ENCODE measurements at places on chromosomes 11 and 22. TPM values are rescaled to one million over a fixed set of nuclear protein-coding genes. Genes with fewer than 3 reads are reported as not detected.

The DYNC2H1 gene
- total RNA-seq, result 39.7 TPM

The OR4D5 gene
- total RNA-seq, result 2.6 TPM

The MAP6 gene
- total RNA-seq, result 9.4 TPM

The APOBEC3G gene
- total RNA-seq, result 10.2 TPM

GRCh38 chr22:44413211-44413610 is 84.8 kb downstream of the RTL6 start:
- no peak for DNase-seq

DNA sequence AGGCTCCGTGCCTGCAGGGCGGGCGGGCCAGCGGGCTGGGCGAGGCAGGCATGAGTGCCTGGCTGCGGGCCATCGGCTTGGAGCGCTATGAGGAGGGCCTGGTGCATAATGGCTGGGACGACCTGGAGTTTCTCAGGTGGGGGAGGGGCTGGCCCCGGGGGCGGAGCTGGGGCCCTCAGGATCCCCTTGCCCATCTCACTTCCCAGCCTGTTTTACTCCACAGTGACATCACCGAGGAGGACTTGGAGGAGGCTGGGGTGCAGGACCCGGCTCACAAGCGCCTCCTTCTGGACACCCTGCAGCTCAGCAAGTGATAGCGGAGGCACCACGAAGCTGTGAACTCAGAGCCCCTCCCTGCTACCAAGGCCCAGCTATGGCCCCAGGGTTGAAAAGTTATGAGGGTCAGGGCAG is 5.9 kb downstream of the PHOX2A start:
- peak; percentile 74 for DNase-seq

DNA sequence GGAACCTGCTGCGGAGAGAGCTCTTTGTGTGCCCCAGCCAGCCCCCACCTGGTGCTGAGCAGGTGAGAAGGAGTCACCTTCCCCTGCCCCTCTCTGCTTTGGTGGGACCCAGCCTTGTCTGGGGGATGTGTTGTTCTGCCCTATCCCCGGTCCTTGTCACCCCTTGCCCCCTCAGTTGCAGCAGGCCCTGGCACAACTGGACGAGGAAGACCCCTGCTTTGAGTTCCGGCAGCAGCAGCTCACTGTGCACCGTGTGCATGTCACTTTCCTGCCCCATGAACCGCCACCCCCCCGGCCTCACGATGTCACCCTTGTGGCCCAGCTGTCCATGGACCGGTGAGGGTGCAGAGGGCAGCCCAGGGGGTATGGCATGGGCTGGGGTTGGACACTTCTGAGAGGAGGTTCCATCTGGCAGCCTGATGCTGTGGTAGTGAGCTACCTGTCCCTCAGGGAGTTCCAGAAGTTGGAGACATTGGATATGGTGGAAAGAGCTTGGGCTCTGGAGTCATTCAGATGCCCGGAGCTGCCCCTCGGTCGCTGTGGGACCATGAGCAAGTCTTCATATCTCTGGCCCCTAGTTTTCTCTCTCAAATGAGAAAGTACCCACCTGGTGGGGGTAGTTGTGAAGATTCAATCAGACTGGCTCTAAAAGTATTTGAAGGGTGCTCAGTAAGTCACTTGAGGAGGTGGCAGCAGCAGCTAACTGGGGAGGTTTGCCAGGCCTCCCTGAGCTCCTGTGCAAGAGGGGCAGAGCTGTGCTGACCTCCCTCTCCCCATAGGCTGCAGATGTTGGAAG is 4.3 kb downstream of the LARGE2 start:
- no peak for DNase-seq

DNA sequence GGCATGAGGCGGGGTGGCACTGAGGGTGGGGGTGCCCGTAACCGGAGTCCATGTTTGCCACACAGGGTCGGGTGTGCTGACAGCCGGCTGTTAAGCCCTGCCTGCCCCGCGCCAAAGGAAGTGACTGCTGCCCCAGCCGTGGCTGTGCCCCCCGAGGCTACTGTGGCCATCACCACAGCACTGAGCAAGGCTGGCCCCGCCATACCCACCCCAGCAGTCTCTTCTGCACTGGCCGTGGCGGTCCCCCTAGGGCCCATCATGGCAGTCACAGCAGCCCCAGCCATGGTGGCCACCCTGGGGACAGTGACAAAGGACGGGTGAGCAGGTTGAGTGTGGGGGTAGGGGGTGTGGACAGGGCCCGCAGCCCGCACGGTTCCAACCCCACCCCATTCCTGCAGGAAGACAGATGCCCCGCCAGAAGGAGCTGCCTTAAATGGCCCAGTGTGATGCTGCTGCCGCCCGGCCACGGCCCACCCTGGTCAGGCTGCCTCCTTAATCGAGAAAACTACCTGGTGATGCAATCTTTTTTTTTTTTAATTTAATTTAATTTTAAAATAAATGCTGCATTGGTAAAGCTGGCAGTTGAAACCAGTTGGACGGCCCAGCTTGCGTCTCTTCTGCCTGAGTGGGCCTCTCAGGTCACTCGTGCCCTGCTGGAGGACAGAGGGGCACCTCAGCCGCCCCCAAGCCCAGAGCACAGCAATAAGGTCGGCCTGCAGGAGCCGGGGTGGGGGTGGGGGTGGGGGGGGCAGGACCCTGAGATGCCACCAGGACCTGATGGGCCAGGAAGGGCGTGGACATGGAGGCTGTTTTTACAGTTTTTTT is 30.8 kb downstream of the SBF1 start:
- DNase-seq, result peak; percentile 78

DNA sequence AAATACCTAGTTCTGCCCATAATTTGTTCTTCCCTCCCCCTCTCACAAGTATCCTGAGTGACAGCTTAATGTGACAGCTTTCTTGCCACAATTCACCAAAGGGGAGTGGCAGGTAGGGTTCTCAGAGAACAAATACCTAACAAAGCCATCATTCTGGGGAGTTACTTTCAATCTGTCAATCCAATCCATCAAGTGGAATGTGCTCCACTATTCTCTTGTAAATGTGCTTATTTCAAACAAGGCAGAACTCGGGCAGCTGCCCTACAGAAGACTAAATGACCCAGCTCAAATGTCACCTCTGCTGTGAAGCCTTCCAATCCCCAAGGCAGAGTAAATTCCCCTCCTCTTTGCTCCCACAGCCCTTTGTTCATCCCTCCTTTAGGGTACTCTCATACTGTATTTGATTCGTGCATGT is 27.8 kb downstream of the LGR4 start:
- no peak for DNase-seq

- DNase-seq, result no peak
Observed at GRCh38 chr22:23457380-23457985, 122.6 kb downstream of the IGLL1 start.

DNA sequence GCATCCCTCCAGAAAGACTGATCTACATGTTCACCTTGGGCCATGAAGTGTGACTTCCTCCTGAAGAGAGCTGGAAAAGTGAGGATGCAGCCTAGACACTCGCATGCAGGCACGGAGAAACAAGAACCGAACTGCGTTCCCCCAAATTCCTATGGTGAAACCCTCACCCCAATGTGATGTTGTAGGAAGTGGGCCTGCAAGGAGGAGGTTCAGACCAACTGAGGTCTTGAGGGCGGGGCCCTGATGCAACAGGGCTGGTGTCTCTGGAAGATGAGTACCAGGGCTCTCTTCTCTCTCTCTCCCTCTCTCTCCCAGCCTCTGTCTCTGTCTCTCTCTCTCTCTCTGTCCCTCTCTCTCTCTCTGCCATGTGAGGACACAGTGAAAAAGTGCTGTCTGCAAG is 501.1 kb downstream of the BRD1 start:
- DNase-seq, result no peak

GRCh38 chr11:1040428-1041148 is 4.1 kb upstream of the MUC6 start:
- DNase-seq, result no peak

DNA sequence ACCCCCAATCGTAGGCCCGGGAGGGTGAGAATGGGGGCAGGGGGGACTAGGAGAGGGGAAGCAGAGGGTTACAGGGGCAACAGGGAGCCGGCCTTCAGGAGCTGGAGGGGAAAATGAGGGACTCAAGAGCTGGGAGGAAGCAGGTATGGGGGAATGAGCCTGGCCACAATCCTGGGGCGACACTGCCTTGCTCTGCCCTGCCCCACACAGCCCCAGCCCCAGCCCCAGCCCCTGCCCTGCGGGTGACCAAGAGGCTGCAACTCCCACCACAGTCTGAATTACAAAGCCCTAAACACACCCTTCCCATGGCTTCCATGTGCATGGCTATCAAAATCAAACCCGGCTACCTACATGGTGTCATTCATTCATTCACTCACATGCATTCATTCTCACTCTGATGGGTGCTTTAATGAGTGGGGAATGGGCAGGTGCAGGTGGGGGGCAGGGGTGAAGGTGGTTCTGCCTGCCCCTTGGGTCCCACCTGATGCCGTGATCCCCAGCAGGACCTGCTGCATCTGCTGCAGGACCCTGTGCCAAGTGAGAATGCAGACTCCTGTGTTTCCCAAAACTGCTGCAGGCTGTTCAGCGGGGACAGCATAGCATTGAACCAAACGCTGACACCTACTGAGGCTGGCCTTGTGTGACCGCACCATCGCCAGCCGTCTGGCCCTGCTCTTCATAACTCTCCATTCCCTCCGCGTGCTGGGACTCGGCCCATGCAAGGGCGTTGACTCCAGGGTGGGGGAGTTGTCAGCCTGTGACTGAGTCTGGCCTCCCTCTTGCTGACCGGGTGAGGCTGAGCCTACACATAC is 9.5 kb upstream of the LINC01488 start:
- no peak for DNase-seq

DNA sequence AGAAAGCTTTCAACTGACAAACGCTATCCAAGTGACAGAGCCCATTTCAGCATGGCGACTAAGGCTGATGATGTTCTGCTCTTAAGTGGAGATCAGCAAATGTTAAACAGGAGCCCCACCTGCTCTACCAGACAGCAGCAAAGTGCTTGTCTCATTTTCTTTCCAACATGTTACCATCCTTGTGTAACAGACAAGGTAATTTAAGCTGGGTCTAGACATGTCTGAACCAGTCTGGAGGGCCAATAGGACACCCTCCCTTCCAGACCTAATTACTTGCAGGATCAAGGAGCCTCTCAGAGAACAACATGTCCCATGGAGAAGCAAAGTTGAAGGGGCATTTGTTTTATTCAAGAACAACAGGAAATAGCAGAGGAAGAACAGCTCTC is 3.9 kb upstream of the LMO2 start:
- DNase-seq, result no peak

DNA sequence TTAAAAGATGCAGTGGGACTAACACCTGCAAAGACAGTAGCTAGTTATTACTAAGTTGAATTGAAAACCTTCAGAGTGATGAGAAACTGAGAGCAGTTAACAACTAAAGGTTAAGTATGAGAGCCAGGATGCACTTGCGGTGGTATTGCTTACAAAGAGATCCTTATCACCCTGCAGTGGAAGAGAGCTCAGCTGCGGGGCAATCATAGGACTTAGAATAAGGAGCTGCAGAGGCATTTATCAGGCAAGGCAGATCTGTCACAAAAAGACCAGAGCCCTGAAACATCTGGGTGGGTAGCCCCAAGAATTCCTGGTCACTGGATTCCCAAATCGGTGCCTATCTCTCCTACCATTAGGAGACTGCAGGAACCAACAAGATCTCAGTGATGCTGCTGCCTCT is 34.3 kb upstream of the CFAP300 start:
- no peak for DNase-seq

DNA sequence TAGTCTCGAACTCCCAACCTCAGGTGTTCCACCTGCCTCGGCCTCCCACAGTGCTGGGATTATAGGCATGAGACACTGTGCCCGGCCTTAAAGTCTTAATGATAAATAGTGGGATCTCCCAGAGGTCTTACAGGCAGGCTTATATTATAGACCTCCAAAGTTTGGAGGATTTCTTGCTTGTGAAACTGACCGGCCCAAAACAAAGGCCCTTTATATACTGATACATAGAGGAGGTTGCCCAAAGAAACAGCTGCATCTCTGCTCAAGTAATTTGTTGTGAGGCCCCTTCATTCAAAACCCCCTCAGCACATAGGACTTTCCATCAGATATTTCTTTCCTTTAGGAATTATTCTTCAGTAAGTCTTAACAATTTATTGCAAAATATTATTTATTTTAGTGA is 27.4 kb upstream of the RDX start:
- DNase-seq, result no peak

DNA sequence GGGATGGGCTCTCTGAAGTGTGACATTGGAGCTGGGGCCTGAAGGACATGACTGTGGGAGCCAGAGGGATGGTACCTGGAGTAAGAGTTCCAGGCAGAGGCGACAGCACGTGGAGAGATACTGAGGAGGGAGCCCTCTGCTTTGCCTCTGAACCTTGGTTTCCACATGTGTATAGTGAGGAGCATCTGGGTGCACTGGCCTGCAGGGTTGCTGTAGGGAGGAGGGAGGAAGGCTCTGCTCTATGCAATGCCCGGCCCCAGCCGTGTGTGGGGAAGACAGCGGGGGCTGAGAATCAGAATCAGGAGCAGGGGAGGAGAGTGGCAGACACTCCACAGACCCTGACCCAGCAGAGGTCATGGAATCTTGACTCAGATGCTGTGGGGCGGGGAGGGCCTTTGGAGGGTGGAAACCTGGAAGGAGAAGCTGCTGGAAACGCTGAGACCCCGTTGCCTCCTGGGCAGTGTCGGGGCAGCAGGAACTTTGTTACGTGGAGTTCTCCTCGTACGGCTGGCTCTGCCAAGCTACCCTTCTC is 4.0 kb downstream of the SCYL1 start:
- no peak for DNase-seq

GRCh38 chr11:33362051-33362910 is 105.1 kb downstream of the HIPK3 start:
- no peak for DNase-seq

DNA sequence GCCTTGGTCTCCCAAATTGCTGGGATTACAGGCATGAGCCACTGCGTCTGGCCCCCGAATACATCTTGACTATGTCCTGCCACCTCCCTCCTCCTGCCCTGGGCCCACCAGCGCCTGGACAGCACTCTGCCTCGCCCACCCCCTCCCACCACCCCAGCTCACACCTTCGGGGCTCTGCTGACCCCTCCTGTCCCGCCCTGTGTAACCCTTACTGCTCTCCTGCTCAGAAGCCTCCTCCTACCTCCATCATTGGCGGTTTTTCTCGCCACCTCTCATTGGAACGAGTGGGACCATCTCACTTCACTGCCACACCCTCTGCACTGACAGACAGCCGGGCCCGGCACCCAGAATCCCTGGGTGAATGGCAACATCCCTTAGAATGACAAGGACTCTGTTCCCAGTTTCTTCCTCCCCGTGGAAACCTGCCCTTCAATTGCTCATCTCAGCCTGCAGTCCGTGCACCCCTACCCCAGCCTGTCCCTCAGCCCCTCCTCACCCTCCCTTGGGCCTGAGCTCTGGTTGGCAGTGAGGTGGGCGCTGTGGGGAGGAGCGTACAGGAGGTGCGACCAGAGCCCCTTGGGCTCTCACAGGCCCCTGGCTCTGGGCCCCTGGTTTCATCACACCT is 32.2 kb downstream of the LRRC74B start:
- DNase-seq, result no peak

GRCh38 chr22:47161631-47162030 is 399.2 kb downstream of the TBC1D22A start:
- DNase-seq, result no peak

Measured in thyroid gland (tissue), 4 donors.